ENCODE measurements at places on chromosomes 5 and 9.

- no peak for DNase-seq
Measured at GRCh38 chr5:67092535-67092934, 104.1 kb downstream of the CD180 start.

DNA sequence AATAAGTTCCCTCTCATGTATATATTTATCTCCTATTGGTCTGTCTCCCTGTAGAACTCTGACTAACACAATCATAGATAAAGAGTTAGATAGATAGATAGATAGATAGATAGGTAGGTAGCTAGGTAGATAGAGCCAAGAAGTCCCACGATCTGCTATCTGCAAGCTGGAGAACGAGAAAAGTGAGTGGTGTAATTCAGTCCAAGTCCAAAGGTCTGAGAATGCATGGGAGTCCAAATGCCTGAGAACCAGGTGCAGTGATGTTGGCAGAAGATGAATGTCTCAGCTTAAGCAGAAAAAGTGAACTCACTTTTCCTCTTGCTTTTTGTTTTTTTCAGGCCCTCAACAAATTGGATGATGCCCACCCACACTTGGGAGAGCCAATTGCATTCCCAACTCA lies 37.7 kb upstream of the ZFR start:
- no peak for DNase-seq

DNA sequence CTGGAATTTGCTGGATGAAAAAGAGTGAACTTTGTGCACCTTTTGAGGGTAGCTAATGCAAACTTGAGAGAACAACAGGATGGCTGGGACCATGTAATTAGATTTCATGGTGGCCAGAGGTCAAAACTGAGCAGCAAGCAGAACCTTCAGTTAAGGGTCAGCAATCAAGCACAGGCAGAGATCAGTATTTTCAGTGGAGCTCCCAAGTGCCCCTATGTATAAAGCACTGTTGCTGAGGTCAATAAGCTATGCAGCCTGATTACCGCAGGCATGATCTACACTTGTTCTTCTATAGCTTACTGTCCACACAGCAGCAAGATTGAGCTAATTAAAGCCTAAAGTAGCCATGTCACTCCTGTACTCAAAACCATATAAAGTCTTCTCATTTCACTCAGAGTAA lies 62.1 kb upstream of the TMC1 start:
- DNase-seq, result no peak

GRCh38 chr9:1154739-1155138 lies 104.6 kb downstream of the DMRT2 start:
- DNase-seq, result no peak

All from C1 segment of cervical spinal cord (tissue), 14 donors.